ENCODE measurements at places on chromosomes 2 and 18.

GRCh38 chr2:240199133-240199870 lies 58.8 kb upstream of the OTOS start:
- no peak for DNase-seq

- no peak for DNase-seq
Measured at GRCh38 chr2:139469985-139470384, 689.8 kb upstream of the NXPH2 start.

GRCh38 chr18:68948622-68949021 lies 150.7 kb downstream of the CCDC102B start:
- DNase-seq: no peak

GRCh38 chr2:161415987-161416707 lies at the start of gene TBR1:
TSS of gene TBR1 (plus strand) at chr2:161416297. CDS start at chr2:161416411, 114 bp downstream.
- DNase-seq: no peak

GRCh38 chr18:12880541-12880910 lies 3.5 kb downstream of the PTPN2 start:
- no peak for DNase-seq

DNA sequence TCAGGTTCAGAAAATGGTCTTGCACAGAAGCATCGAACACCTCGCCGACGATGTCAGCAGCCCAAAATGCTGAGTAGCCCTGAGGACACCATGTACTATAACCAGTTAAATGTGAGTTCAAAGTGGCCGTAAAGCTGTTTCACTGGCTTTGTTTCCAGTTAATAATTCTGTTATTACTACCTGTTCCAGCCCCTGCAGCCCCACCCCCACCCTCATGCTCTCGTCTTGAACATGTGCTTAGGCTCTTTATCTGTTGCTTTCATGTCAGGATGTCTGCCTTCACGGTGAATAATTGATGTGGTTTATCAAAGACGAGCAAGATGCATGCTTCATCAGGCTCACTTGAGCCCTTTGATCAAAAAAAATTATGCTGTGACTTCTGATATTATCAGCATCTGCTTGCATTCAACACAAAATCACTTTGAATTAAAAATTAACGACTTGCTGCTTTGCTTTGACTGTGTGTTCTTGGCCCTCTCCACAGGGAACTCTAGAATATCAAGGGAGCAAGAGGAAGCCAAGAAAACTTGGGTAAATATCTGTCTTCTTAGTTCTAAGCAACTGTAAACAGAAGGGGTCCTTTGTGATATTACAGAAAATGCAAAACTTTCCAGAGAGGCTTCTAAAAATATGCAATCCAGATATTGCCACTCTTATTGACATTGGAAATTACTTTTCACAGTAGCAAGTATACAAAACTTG lies 63.4 kb upstream of the SP5 start:
- no peak for DNase-seq

- no peak for DNase-seq
Measured at GRCh38 chr2:162074928-162075688, 1.1 kb upstream of the DPP4 start.

DNA sequence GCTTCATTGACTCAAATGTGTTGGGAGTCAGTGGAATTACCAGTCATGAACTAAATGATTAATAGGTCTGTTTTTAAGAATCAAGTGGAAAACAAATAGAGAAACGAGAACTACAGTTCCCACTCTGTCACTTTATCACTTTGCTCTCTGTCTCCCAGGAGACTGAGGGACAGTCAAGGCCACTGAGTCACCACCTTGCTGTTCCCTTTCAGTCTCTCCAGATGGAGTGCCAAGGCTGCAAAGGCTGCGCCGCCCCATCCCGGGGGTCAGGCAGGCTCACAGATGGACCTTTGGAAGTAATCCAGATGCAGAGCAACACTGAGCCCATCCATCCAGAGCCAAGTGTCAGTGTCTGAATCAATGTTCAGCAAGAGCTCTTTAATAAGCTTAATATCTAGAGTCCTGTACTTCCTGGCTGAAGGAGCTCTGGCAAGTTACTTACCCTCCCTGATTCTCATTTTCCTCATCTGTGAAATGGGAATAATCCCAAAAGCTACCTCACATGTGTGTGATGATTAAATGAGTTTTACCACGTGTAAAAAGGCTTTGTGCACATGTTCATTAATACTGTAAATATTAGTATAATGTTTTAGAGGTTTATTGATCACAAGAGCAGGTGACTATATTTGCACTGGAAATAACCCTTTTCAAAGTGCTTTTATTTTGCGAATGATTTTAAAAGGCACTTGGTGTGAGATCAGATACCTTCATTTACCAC lies 43.0 kb upstream of the EFEMP1 start:
- peak; percentile 55 for DNase-seq

- no peak for DNase-seq
Measured at GRCh38 chr2:27728081-27728858, 43.2 kb upstream of the MRPL33 start.

Data from cardiac muscle cell (in vitro differentiated cells and primary cell).